ENCODE measurements at places on chromosomes 1 and 21.

GRCh38 chr1:107460035-107460434 is 319.2 kb downstream of the NTNG1 start:
- DNase-seq: no peak

GRCh38 chr1:102872526-102872925 is 235.8 kb downstream of the COL11A1 start:
- DNase-seq: no peak

GRCh38 chr1:18962855-18963737 is 6.6 kb upstream of the IFFO2 start:
- no peak for DNase-seq

DNA sequence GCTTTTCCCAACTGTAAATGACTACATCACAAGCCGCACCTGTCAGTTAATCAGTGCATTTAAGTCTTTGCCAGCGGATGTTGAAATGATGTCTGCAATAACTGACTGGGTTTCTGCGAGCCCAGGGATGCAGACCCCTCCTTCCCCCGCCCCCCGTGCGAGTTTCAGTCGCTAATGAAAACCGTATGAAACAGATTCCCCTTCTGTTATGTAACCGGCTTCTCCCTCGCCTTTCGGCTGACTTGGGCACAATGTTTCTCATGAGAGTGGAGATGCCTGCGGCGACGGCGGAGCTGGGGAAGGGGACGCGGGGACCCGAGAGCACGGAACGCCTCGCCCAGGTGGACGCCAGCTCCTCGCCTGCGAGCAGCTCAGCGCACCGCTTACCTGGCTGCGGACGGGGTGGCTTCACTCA is 753 bp downstream of the KCNJ6 start:
- DNase-seq: no peak

DNA sequence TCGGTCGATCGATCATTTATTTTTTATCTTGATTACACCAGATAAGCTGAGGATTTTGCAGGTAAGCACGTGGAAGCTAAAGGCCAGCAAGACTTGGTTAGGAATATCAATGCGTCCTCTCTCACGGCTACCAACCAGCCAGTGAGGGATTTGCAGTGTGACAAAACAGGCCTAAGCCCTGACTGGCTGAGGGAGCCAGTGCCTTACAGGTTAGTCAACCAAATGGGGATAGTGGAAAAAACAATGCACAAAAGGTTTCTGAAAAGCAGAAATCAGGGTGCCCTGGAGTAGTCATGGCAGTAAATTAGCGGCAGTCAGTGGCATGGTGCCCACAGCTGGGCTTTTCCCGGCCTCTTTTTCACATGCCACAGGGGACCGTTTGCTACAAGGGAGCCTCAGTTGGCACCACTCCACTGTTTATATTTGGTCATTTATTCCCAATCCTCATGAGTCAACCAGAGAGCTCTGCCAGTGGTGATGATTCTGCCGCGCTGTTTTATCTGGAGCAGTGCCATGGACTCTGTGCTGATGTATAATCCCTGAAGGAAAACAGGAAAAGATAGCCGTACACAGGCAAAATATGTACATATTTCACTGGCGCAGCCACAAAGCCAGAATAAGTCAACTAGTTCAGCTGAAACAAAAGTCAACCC is 167.6 kb downstream of the RHOU start:
- DNase-seq: peak; percentile 95

GRCh38 chr21:42028766-42029425 is 18.7 kb upstream of the ZBTB21 start:
- DNase-seq: no peak

- DNase-seq: no peak
Observed at GRCh38 chr1:47513393-47513792, 75.5 kb downstream of the FOXD2 start.

DNA sequence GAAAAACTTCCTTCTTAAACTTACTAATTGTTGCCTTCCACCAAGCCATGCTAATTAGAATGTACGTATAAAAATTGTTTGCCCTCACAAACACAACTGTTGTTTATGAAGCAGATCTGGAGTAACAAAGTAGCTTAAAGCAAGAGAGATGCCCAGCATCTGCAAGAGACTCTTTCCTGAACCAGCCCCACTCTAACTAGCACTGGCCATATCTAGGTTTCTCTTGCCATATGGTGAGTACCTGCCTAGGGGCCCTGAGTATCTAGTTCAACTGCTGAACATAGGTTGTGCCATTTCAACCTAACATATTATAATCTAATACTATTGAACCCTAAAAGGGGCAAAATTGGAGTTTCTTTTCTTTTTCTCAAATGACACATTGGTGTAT is 883.4 kb upstream of the B3GALT2 start:
- no peak for DNase-seq

DNA sequence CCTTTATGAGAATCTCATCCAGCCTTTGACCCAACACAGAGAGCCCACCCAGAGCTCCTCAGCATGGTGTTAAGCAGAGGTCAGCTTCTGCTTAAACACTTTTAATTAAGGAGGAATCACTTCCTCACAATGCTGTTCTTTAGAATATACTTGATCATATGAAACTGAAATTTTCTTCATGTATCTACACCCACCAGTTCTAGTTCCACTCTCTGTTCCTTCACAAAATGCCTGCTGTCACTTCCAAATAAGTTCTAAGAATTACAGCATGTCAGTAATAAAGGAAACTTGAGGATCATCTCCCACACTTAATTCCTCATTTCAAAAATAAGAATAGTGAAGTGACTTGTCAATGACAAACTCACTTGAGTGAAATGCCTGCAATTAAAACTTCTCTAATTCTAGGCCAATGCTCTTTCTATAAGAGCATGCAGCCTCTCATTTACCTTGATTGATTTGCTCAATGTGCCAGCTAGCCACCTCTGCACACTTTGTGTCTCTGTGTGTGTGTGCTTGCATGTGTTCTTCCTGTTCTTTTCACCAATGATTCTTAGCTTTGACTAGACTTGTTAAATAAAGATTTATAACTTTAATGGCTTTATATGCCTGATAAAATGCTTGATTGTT is 356.3 kb downstream of the PLPP3 start:
- DNase-seq: no peak

DNA sequence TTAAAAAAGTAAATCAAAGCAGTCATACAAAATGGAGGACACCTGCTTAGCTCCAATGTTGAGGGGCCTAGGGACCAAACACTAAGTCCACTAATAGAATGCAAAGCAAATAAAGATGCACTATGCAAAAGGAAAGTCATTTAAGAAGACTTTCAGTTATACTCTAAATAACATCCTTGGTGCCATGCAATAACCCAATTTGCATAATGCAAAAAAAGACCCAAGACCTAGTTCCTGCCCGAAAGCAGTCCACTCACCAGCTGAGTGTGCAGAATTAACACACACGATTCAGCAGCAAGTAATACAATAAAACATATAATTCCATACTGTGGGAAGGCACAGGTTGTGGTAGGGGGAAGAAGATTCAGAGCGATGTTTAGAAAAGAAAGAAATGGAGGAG is 101.8 kb downstream of the TGFBR3 start:
- DNase-seq: no peak

DNA sequence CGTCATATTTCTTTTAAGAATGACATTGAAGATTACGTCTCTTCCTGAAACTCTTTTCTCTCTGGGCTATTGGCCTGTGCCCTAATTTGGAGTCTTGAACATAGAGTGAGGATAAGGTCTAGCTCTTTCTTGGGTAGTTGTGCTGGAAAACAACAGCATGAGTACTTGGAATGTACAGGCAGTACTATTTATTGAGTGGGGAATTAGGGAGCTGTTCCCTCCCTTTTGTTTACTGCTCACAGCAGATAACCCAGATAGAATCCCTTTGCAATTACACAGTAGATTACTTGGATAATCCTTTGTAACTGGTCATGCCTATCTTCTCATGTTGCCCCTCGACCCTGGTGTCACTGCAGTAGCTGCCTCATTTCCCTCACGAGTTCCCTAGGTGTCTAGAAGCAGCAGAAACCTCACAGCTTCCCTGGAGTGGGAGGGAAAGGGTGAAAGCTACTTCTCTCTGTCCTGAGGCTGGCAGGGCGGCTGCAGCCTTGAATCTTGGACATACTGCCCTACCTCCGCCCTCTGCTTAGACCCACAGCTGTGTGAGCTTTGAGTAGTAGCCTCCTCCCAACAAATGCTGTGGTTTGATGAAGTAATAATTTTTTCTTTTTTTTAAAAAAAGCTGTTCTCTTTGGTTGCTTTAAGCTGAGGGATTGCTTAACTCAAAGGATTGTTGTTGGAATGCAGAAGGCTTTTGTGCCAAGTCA is 70.6 kb downstream of the FGGY start:
- peak; percentile 85 for DNase-seq

- peak; percentile 92 for DNase-seq
Observed at GRCh38 chr1:203512848-203513584, 19.1 kb downstream of the OPTC start.

DNA sequence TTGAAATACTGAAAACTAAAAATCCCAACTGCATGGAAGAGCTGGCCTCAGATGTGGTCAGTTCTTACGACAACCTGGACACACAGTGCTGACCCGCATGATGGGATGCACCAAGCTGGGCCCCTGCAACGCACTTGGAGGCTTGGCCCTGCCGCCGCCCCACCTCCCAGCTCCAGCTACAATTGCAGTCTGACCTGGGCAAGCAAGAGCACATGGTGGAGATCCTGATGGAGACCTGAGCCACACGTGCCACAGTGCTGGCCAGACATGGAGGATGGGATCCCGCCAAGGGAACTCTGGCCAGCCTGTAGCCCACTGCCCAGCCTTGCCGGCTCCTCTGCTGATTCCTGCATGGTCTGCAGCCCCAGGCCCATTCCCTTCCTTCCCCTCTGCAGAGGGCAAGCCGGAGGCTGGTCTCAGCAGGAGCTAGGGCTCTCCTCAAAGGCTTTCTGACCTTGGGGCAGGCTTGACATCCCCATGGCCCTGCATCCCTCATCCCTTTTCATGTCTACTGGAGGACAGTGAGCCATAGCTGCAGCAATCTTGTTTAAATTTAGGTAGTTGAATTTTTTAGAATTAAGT is 14.1 kb downstream of the CR1L start:
- no peak for DNase-seq

DNA sequence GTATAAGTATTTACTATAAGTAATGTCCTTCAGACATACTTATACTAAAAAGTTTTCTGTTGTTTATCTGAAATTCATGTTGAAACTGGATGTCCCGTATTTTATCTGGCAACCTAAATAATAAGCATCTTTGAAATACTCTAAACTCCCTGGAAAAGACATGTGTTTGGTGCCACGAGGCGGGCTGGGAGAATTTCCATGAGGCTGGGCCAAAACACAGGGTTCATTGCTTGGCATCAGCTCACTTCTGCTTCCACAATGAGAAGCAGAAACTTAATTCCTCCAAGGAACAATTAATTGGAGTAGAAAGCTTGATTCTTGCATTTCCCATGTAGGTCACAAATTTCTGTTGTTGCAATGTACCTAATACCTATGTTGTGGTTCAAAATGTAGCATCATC is 110.2 kb downstream of the PSMG1 start:
- DNase-seq: no peak

GRCh38 chr1:22024485-22025367 is 23.3 kb downstream of the CELA3A start:
- no peak for DNase-seq

GRCh38 chr1:29736582-29737188 is 500.4 kb downstream of the PTPRU start:
- DNase-seq: peak; percentile 15

DNA sequence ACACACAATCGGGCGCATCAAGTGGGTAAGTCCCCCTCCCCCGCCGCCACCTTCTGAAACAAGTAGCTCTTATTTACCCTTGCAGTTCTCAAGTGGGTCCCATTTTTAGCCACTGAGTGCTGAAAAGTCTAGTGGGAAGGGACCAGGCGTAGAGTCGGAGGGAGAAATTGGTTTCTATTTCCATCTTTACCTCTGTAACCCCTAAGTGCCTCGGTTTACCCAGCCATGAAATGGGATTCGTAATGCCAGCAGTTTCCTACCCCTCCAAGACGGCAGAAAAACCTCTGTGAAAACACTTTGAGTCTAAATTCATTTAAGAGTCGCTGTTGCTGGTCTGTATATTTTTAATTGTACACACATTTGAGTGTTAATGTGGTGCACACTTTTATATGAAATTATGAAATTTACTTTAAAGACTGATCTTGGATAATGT is 928 bp downstream of the TLCD4 start:
- DNase-seq: no peak

DNA sequence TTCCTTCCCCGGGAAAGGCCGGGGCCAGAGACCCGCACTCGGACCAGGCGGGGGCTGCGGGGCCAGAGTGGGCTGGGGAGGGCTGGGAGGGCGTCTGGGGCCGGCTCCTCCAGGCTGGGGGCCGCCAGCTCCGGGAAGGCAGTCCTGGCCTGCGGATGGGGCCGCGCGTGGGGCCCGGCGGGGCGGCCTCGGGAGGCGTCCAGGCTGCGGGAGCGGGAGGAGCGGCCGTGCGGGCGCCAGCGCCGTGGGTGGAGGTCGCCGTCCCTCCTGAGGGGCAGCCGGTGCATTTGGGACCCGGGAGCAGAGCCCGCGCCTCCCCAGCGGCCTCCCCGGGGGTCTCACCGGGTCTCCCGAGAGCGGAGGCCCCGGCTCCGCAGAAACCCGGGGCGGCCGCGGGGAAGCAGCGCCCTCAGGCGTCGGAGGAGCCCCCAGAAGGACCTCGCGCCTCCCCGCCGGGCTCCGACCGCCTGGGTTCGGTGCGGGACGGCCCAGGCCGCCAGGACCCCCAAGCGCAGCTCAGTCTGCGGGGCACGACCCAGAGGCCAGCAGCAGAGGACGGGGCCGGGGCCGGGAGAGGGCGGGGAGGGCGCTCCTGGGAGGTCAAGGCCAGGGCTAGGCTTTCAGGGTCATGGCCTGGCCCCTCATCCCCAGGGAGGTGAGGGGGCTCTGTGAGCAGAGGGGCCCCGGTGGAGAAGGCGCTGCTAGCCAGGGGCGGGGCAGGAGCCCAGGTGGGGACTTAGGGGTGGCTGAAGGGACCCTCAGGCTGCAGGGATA is 7.2 kb upstream of the SLX9 start:
- DNase-seq: no peak

GRCh38 chr1:27979151-27979858 is 19.5 kb downstream of the XKR8 start:
- peak; percentile 42 for DNase-seq

DNA sequence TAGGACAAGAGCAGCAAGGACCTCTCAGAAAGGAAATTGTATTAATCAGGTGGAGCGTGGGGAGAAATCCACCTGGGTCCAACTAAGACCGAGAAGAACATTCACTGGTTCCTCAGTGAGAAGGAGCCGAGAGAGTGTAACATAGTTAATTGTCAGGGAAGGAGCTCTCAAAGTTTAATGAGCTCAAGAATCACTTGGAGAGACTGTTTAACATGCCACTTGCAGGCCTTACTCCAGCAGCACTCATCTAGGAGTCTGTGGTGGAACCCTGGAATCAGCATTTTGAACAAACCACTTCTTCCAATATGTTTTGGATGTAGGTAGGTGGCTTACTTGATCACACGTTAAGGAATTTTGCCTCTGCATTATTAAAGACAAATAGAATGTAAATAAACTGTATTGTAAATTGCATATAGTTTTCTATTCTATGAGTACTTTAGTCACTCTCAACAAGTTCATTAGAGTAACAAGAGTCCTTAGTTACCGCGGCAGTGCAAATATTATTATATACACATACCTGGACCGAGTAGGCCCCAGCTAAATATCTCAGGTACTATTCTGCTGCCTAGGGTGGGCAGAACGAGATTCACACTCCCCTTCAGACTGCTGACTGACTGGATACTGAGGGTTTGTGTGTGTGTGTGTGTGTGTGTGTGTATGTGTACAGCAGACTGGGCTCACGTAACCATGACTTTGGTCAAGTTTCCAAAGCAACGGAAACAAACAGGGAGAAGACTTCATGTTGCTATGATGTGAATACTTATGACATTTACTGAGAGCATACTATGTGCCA is 203.2 kb upstream of the USP24 start:
- no peak for DNase-seq

Measured in GM04504 (cell line).